Mucosa of descending colon (tissue), 3 donors: ENCODE measurements at places on chromosomes 1 and 21. TPM values are rescaled to one million over a fixed set of nuclear protein-coding genes. Genes with fewer than 3 reads are reported as not detected.

The PALMD gene
- 4.3 TPM for total RNA-seq

The CFAP45 gene
- total RNA-seq = not detected

The BNIPL gene
- 0.41 TPM for total RNA-seq

The MEAF6 gene
- total RNA-seq = 30.2 TPM

The PKP1 gene
- total RNA-seq = not detected

DNA sequence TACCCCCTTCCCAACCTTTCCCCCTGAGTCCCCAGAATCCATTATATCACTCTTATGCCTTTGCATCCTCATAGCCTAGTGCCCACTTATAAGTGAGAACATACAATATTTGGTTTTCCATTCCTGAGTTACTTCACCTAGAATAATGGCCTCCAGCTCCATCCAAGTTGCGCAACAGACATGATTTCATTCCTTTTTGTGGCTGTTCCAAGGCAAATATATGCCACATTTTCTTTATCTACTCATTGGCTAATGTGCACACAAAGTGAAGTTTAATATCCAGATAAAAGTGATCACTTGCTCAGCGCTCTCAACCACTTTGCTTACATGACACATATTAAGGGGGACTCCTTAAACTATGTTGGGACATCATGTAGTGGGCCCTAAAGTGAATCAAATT lies 72.4 kb upstream of the TIAM1 start:
- no peak for DNase-seq

GRCh38 chr1:232669981-232670747 lies 40.2 kb upstream of the SIPA1L2 start:
- no peak for DNase-seq

DNA sequence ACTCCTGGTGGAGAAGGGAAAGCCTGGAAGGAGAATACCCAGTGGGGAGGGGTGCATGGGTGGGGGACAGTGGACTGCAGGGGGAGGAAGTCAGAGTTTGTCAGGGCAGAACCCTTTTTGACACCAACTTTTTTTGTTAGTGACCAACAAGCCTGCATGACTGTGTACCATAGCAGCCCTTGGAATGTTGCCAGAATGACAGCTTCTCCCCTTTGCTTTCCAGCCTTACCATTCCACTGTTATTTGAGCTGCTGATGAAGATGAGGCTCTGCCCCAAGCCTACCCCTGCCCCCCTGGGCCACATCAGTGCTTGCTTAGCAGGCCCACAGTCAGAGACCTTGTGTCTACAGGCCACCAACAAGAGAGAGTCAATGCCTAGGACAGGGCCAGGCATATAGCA lies 341.2 kb downstream of the HHAT start:
- no peak for DNase-seq

GRCh38 chr1:28893403-28894102 lies 20.8 kb upstream of the EPB41 start:
- DNase-seq = no peak

GRCh38 chr1:216554934-216555333 lies 131.7 kb upstream of the USH2A start:
- DNase-seq = no peak
